ENCODE measurements at places on chromosomes 7 and 10.

DNA sequence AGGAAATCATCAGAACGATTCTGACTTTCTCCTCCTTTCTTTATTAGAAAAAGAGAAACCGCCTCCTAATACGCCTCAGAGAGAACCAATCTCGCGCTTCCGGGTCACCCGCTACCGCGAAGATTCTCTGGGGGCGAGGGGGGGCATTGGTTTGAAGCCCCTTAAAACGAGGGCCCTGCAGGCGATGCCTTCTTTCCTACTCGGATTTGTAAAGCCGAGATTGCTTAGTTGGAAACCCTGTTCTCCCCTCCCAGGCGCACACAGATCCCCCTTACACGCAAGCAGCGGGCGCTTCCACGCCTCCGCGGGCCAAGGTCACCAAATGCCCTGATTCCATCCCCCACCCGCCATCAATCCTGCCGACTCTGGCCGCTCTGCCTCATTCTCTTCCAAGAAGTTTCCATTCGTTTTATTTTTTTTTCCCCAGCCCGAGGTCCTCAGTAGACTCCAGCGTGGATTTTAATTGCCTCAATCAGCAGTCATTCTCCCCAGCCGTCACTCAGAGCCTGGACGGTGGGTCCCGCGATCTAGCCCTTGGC lies 1.1 kb upstream of the GAD2 start:
- no peak for DNase-seq

DNA sequence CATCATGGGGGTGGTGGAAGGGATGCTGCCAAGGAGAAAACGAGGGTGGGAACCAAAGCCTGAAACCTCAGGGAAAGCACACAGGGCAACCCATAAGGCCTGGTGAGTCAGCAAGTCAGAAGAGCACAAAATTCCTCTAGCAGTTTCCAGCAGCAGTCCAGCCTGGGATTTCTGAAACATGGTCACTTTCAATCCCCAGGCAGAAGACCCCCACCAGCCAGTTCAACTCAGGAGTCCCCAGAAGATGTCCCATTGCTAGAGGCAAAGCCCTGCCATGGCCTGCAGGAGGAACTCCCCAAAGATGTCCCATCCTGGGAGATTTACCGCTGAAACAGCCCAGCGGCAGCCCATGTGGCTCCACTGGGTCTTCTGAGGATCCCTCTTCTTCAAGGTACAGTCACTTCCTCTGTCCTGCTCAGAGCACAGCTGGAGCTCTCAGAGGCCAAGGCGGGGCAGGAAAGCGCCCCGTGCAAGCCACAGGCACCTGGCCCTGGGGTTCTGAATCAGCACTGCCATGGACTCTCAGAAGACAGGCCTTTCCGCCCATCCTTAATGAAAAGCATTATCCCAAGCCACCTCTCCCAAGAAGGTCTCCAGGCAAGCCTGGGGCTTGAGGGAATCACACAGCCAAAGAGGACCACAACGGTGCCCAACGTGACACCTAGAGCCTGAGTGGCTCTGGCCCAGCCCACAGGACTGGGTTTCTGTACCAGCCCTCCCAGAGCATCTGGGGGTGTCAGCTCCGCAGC lies 196.9 kb downstream of the GRID1 start:
- DNase-seq: no peak

- peak; percentile 58 for DNase-seq
Measured at GRCh38 chr10:95517536-95518454, 43.4 kb downstream of the SORBS1 start.

- no peak for DNase-seq
Measured at GRCh38 chr7:139830782-139831501, 1.9 kb downstream of the TBXAS1 start.

- DNase-seq: no peak
Measured at GRCh38 chr7:41065663-41066062, 637.2 kb downstream of the INHBA start.

DNA sequence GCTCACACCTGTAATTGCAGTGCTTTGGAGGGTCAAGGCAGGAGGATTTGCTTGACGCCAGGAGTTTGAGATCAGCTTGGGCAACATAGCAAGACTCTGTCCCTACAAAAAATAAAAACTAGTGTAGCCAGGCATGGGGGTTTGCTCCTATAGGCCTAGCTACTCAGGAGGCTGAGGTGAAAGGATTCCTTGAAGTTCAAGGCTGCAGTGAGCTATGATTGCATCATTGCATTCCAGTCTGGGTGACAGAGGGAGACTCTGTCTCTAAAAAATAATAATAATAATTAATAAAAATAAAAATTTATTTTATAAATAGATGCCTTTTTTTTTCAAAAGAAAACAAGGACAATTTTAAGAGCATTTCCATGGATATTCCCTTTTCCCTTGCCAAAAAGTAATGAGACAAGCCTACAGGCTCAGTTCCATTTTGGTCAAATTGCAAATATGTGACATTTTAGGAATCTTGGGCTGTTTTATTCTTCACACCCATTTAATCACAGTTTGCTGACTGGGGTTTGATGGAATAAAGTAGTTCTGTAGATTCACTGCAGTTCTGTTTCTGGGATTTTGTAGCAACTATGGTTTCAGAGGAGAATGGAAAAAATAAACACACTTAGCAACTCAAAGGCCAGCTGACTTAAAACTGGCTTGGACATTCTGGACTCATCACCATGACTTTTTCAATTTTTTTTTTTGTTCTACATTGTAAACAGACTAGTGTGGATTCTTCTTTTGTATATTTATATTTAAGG lies 48.4 kb upstream of the ARHGAP21 start:
- peak; percentile 38 for DNase-seq

DNA sequence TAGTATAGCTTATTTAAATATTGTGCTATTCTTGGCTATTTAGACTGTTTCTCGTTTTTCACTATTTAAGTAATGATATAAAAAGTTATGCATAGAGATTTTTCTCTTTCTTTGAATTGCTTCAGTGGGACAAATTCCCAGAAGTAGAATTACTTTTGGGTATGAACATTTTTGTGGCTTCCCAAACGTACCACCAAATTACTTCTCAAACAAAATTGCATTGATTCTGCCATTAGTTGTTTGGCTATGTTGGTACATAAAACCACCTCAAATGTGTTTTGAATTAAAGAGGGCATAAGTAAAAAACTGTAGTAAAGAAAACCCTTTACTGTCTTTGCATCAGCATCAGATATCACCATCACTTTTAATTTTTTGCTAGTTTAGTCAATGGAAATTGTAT lies 31.0 kb downstream of the AKR1B1 start:
- no peak for DNase-seq

DNA sequence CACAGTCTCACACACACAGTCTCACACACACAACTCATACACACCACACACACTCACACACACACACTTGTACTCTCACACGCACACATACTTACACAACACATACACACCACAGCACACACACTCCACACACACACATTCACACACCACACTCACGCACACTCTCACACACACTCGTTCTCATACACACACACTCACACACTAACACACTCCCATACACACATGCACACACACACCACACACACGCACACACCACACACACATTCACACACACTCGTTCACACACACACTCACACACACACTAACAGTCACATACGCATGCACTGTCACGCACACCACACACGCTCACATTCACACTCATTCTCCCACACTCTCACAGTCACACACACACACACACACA lies 109.8 kb downstream of the PRLHR start:
- DNase-seq: no peak

DNA sequence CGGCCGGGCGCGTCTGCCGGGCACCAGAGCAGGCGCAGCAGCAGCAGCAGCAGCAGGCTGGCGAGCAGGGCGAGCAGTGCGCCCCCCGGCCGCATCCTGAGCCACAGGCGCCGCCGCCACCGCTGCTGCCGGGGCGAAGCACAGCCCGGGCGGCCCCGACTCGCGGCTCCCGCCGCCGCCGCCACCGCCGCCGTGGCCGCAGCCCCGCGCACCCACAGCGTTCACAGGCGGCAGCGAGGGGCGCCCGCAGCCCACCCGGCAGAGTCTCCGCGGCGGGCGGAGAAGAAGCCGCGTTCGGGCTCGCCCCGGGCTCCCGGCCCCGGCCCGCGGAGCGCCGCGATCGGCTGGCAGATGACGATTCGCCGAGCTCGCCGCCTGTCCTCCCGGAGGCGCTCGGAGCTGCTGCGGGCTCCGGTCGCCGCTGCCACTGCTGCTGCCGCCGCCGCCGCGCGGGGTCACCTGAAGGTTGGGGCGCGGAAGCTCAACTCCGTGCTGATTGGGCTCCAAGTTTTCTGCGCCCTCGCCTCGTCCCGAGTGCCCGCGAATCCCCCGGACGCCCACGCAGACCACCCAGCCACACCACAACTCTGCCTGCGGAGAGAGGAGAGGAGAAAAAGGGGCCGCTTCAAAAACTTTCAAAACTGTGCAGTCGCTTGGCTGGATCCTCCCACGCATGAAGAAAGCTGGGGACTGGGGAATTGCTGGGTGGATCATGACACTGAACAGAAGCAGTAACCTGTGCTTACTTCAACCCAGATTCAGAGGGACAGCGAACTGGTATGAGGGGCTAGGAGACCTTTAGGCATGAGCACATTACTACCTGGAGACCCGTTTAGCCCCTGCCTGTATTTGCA lies at the start of gene ST8SIA6:
ST8SIA6 (minus strand) TSS at position 435 of the 854 bp plus-strand sequence; CDS start at position 95, 340 bp downstream.
- peak; percentile 56 for DNase-seq

DNA sequence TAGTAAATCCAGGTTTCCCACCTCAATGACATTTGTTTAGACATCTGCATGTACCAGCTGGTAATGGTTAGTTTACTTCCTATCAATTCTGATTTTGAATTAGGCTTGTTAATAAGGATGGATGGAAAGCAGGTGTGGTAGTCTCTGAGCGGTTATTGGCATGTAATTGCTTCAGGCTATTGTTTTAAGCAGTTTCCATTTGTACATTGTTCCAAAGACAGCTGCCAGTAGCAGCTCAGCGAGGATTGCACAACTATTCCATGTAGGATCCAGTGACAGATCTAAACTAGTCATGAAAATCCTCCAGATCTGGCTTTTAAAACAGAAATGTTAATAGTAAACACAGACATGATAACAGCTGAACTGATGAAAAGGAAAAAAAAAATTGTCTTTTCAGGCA lies 436.0 kb upstream of the ADARB2 start:
- no peak for DNase-seq

DNA sequence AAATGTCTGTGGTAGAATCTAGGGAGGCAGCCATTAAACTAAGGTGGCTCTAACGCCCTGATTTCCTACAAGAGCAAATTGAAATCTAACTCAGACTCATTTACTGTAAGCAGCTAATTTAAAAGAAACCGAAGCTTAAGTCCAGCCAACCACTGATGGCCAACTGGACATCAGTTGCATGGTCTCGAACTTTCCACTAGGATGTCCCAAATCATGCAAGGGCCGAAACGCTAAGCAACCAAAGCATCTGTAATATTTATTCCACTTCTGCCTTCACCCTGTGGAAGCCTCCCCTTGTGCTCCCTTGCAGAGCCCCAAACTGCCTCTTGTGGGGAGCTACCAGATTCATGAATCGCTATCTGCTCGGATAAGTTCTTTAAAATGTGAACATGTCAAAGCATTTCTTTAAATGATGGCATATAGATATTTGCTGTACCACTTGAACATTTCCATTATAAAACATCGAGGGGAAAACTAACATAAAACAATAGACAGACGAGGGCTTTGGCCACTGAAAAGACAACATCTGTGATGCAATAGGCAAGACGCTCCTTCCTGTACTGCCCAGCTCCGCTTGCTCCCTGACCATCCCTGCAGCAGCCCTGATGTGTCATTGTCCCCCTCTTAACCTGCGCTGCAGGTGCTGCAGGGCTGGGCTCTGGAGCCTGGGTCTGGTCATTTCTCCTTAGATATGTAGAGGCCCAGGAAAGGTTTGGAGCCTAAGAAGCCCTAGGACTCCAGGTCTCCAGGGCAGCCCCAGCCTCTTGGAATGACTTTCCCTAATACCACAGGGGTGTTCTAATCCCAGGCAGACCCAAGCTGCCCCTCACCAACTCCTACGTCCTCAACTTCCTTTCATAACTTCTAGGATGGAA lies 2.9 kb upstream of the RBP3 start:
- no peak for DNase-seq

- DNase-seq: peak; percentile 19
Measured at GRCh38 chr7:110943701-110944345, 147.1 kb upstream of the LRRN3 start.

GRCh38 chr7:90411510-90411909 lies 8.2 kb downstream of the CLDN12 start:
- DNase-seq: no peak

DNA sequence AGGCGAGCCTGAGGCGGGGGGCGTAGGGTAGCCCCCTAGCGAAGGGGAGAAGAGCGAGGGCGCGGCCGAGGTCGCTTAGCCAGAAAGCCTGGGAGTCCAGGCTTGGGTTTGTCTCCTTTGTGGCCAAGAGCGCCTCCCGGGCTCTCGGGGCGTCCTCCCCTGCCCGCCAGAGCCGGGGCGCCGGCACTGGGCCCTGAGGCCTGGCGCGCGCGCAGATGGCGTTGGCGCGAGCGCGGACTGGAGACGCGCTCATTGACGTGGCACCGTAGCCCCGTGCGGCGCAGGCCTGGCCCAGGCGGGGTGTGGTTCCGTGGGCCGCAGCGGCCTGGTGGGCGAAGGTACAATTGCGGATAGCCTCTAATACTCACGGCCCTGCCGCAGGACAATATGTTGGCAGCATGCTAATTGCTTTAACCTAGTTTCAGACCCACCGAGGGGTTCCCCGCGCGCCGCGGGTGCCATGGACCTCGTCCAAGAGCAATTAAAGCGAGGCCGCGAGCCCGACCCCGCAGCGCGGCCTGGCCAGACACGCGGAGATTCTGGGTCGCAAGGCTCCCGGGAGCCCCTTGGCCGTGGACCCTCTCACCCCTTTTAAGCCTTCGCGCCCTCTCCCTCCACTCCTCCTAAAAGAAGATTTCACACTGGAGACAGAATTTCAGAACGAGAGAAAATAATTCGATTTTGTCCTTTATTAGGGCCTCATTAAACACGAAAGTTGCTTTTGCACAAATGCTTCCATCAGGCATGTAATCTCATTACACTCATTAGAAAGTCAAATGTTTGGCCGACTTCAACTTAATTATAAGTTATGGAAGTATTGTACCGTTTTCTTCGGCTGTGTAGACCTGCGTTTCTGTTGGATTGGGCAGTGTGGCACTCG lies 3.1 kb downstream of the PTF1A start:
- DNase-seq: no peak

GRCh38 chr10:98417481-98417959 lies 2.5 kb upstream of the PYROXD2 start:
- no peak for DNase-seq

DNA sequence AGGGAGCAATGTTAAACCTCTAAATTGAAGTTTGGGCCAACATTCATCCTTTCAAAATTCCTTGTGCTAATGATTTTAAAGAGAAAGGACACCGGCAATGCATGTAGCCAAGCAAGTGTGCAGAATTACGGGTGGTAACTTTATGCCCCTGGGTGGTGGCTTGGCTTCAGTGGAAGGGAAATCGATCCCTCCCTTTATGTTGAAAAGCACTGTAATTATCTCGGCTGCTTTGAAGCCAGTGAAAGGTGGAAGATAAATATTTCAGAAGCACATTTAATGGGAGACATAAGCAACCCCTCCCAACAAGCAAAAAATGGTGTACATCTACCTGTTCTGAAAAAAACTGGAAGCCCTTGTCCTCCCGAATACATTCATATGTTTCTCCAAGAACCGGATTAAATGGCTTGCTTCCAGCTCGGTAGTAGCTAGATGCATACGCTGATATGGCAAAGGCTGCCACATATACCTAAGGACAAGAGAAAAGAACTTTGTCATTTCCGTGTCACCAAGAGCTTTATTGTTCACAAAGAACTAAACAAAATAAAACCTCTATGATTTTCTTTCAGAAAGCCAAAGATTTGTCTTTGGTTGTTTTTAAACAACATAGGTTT lies 73.3 kb upstream of the GSDME start:
- DNase-seq: no peak

GRCh38 chr7:107890493-107890961 lies 456 bp upstream of the DLD start:
- DNase-seq: no peak

GRCh38 chr10:52129410-52130178 lies 184.5 kb upstream of the DKK1 start:
- no peak for DNase-seq

All from choroid plexus epithelial cell (primary cell).